ENCODE measurements at places on chromosomes 1 and 21.

- DNase-seq, result peak; percentile 66
Observed at GRCh38 chr1:1309251-1310108, 1.1 kb downstream of the PUSL1 start.

GRCh38 chr1:16189921-16190621 is 22.4 kb downstream of the ARHGEF19 start:
- DNase-seq, result no peak

DNA sequence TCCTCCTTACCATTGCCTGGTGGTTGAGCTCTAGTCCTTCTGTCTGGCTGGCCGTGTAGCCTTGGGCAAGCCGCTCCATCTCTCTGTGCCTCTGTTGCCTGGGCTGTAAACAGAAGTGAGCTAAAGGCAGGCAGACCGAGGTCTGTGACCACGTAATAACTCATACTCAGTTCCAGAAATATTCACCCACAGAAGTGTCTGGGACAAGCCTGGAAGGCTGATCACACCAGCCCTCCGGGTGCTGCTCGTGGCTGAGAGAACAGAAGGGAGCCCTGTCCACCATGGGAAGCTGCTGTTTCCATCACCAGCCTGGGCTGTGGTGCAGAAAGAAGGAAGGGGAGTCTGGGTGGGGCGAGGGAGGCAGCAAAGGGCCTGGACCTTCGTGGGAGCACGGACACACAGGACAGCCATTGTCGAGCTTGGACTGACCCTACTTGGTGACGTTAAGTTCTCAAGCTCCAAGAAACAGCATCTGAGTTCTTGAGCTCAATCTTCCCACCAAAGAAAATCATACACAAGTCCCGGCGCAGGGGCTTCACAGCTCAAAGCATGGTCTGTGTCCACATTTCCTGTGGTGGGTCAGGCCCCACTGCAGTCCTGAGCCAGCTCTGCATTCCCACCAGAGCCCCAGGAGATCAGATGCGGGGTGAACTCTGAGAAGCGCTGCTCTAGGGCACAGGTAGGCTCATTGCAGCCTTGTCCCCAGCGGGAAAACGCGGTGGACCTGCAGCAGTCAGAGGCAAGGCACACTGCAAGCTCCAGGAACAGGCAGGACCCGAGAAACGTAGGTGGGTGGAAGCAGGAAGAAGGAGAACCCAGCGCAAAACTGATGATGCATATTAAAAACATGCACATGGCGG is 61.8 kb downstream of the RUNX3 start:
- no peak for DNase-seq

- no peak for DNase-seq
Observed at GRCh38 chr1:40439247-40439646, 11.0 kb upstream of the ZFP69B start.

DNA sequence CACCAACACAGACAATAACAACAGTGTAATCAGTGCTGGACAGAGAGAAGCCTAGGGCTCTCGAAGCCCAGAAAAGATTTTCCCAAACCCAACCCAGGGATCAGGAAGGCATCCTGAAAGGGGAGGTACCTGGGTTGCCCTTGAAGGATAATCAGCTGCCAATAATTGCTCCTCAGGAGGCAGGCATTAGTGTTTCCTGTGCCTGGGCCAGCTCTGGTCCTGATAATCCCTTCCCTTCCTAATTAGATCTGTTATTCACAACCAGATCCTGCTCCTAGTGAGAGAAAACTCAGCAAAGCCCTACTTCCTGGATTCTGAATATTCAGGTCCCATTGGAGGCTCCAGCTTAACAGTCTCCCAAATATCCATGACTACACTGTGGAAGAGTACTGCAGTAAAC is 117.4 kb downstream of the DMRTA2 start:
- no peak for DNase-seq

- DNase-seq, result no peak
Observed at GRCh38 chr1:160377585-160378206, 10.8 kb downstream of the NHLH1 start.

DNA sequence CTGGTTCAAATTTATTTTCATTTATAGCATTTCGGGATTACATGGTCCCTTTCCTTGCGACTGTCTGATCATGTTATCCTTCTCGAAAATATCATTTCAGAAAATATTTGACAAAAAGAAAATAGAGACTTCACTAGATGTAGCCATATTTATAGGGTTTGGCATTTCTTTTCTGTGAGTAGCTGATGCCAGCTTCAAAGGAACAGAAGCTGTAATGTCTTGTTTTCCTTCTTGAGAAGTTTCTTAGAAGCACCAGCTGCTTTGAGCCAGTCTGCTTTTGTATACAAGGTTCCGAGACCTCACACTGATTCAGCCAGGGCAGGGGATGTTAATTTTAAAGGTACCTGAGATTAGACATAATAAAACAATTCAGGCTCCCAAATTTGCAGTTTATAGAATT is 248.2 kb downstream of the ZNF648 start:
- DNase-seq, result no peak

DNA sequence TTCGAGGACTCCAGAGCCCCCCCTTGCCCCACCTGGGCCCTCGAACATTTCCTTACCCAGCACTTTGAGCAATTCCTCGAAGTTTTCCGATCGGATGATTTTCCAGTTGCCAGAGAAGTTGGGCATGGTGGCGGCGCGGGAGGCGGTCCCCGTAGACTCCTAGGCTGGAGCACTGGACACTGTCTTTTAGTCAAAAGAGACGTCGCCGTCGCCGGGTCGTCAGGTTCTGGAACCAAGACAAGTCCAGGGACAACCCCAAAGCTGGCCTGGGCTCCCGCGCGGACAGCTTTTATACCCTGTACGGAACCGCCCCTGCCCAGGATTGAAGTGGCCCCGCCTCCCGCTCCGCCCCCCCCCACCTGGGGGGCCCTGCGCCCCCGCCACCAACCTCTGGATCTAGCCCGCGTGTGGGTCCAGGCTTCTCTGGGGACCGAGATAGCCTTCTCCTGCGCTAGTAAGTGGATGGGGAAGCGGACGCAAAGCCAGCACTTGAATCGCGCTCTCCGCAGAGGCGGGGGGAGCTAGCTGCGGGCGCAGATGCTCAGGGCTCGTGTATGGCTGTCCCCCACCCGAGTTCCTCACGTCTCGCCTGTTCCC is at the start of gene CRABP2:
Gene CRABP2, minus strand, starts transcription at position 263 of the 597 bp plus-strand sequence. Its CDS starts 137 bp downstream, at position 126.
- DNase-seq, result peak; percentile 59

GRCh38 chr1:24388331-24388885 is 25.2 kb downstream of the STPG1 start:
- no peak for DNase-seq

DNA sequence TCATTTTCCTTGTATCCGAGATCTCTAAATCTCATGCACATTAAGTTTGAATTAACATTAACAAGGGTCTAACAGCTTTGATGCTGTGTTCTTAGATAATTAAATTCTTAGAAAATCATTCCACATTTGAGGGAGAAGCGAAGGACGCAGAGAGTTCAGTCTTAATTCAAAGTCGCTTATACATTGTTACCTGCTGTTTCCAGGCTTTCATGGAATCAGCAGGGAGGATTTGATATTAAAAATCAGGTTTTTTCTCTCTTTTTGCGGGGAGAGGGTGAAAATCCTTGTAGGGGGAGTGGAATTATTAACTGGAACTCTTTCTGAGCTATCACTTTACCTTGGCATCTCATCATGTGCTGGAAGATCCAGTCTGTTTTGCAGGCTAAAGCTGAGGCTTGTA is 27.7 kb upstream of the DAB1 start:
- DNase-seq, result no peak

DNA sequence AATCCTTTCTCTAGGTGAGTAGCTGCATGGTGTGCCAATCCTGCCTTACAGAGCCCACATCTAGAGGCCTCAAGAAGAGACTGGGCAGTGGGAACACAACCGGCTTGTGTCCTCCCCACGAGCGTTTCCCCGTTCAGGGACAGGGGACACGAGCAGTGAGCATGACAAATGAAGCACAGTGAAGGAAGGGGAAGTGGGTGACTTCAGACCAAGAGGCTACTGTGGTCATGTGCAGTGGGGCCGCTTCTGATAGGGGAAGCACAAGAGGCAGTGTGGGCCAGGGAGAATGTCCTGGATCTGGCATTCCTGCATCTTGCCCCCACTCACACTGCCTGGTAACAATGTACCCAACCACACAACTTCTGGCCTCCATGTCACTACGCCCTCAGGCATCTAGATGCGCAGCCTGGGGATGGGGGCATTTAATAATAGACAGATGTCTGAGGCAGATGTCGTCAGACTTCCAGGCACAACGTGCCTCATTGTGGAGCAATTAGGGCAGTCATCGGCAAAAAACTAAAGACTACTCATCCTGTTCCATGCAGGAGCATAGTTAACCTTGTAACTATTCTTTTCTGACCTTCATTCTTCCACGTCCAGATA is 155.6 kb upstream of the NBPF11 start:
- DNase-seq, result no peak

GRCh38 chr1:93958726-93959100 is 49.5 kb upstream of the GCLM start:
- no peak for DNase-seq
